ENCODE measurements at places on chromosomes 6 and 20. TPM values are rescaled to one million over a fixed set of nuclear protein-coding genes. Genes with fewer than 3 reads are reported as not detected.

Gene LPIN3
- 19.5 TPM for polyA plus RNA-seq

Gene VWA7
- 10.7 TPM for polyA plus RNA-seq

Gene THEMIS
- not detected for polyA plus RNA-seq

Gene NKX2-2
- not detected for polyA plus RNA-seq

DNA sequence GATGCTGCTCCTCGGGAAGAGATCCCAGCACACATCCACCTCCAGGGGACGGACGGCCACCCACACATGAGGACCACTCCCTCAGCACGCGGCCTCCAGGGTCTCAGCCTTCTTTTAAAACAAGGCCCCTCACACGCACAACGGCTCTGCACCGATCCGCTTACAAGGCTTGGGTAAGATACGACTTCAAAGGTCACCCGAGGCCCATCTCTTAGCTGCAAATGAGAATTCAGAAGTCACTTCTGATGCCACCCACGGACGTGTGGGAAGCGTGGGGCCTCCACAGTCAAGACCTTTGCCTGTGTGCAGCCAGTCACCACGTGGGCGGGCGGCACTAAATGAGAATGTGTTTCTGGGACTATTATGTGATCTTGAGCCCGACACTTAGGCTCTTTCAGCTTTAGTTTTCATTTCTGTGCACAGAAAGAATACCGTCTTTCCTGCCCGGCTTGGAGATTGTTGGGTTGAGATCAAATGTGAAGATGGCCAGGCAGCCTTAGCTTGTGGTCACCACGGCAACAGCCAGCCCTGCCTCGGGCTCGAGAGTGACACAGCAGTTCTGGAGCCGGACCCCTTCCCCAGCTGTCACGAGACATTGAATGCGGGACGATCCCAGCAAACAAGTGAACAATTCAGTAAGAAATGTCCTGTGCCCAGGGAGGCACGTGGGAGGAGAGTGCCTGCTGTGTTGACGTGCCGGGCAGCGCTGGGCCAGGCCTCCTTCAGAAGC lies 91.6 kb downstream of the RAMACL start:
- no peak for DNase-seq

- DNase-seq = no peak
Observed at GRCh38 chr6:157267654-157268053, 55.7 kb downstream of the TMEM242 start.

GRCh38 chr6:10297832-10298231 lies 117.0 kb downstream of the TFAP2A start:
- no peak for DNase-seq

DNA sequence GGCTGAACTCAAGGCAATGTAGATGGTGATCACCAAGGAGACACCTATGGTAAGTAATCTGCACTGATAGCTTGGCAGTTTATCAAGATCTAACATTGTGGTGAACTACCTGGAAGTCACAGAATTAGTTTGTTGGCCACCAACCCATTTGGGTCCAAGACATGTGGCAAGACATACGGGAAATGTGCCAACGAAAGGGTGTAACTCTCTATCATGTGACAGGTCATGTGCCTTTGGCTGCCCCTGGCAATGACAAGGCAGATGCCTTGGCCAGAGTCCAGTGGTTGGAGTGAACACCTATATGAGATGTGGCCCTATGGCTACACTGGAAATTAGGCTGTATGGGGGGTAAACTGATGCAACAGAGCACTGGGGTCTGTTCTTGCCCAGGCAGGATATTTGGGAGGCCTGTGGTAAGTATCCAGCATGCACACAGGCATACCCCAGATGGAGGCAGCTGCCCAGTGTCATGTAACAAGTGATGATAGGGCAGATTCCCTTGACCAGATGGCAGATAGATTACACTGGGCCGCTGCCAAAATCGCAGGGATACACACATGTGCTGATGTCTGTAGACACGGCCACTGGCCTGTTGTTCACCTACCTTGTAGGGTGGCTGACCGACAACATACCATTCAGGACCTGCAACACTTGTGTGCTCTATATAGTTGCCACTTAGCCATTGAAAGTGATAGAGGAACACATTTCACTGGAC lies 35.5 kb upstream of the HSF2 start:
- DNase-seq = no peak
